Neural crest cell (in vitro differentiated cells): ENCODE measurements at places on chromosomes 1 and 21.

DNA sequence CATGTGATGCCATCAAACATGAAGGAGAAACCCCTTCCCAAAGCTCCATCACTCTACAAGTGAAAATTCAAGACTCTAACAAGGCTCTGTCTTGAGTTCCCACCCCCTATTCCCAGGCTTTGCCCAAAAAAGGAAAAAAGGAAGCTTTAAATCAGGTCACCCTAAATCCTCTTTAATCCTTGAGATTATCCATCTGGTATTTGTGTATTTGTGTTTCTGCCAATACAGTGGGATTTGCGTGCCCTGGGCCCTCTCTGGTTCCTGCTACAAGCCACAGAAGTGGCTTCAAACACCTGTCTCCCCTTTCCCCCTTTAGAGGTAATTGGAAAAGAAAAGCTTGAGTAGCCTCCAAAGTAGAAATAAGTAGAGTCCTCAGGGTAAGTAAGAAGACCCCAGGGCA, 120.4 kb downstream of the EDEM3 start:
- no peak for DNase-seq

- DNase-seq: no peak
Measured at GRCh38 chr1:53461323-53462044, 2.3 kb downstream of the DMRTB1 start.

GRCh38 chr1:27872802-27873551, 633 bp downstream of the THEMIS2 start:
- no peak for DNase-seq

GRCh38 chr1:19643602-19644394, at the start of gene NBL1:
NBL1 (plus strand) TSS chr1:19644311; CDS start chr1:19655031, 10,720 bp downstream.
- no peak for DNase-seq

DNA sequence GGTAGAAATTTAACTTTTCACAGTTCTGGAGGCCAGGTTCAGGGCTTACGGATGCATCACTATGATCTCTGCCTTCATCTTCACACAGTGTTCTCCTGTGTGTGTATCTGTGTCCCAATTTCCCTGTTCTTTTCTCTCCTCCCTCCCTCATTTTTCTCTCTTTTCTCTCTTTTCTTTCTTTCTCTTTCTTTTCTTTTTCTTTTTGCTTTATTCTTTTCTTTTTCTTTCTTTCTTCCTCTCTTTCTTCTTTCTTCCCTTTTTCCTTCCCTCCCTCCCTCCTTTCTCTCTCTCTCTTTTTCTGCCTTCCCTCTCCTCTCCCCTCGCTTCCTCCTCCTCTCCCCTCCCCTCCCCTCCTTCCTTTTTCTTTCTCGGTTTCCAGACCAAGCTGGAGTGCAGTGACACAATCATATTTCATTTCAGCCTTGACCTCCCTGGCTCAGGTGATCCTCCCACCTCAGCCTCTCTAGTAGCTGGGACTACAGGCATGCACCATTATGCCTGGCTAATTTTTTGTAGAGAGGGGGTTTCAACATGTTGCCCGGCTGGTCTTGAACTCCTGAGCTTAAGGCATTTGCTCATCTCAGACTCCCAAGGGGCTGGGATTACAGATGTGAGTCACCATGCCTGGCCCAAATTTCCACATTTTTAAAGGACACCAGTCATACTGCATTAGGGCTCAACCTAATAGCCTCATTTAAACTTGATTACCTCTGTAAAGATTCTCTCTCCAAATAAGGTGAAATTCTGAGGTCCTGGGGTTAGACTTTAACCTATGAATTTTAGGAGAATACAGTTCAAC, 115.9 kb downstream of the HUNK start:
- no peak for DNase-seq

DNA sequence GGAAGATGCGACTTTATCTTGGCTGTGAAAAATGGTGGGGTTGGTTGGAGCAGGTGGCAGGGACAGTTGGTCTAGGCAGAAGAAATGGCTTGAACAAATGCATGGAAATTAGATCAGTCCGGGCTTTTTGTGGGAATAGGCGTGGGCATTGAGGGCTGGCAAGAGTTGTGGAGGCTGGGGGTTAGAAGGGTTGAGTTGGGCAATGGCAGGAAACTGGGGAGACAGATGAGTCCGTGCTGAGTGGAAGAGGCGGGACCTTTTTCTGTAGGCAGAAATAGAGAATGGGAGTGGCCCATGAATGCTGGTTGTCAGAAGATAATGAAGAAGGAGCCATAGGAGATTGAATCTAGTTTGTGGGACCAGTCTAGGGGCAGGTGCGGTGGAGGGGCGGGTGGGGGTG, 6.9 kb downstream of the PDPN start:
- DNase-seq: no peak

DNA sequence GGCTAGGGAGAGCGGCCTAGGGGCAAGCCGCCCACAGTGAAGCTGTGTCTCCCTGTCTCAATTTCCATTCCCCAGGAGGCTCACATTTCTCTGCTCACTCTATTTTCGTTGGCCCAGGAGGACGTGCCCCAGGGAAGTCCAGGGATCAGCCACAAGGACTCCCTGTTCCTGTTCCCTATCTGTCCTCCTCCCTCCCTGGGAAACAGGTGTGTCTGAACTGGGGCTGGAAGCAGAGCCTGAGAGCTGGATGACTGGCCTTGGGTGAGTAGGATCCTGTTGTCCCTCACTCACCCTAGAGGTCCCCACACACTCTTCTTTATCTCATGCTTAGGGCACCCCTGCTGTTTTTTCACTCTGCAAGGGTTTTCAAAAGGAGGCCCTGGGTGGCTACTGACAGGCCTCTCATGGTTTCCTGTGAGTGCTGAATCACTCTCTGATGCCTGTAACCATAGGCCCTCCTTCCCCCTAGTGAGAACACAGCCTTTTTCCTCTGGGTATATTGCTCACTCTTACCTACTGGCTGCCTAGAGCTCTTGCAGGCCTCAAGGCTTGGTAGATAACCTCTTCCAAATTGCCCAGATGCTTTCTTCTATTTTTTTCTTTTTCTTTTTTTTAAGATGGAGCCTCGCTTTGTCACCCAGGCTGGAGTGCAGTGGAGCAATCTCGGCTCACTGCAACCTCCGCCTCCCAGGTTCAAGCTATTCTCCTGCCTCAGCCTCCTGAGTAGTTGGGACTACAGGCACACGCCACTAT, 3.3 kb upstream of the UTP11 start:
- no peak for DNase-seq

DNA sequence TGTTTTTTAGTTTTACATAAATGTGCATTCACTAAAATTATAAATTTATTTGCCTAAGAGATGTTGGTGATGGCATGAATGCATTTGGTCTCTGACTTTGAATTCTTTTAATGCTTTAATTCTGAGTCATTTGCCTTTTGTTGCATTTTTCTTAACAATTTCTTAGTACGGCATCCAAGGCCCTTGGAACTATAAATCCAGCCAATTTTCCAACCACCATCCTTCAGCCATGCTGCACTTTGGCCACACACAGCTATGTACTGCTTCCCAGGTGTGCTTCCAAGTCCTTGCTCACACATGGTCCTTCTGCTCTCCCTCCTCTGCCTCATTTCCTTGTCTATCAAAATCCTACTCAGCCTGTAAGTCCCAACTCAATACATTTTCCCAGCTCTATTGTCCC, 161.0 kb downstream of the DHRS3 start:
- no peak for DNase-seq

- DNase-seq: no peak
Measured at GRCh38 chr1:114023377-114023776, 44.1 kb downstream of the OLFML3 start.

GRCh38 chr1:21816602-21817302, 4.7 kb downstream of the LDLRAD2 start:
- DNase-seq: no peak

GRCh38 chr1:47191940-47192457, 2.2 kb upstream of the PDZK1IP1 start:
- no peak for DNase-seq

GRCh38 chr1:230005040-230005439, 62.0 kb upstream of the GALNT2 start:
- no peak for DNase-seq

DNA sequence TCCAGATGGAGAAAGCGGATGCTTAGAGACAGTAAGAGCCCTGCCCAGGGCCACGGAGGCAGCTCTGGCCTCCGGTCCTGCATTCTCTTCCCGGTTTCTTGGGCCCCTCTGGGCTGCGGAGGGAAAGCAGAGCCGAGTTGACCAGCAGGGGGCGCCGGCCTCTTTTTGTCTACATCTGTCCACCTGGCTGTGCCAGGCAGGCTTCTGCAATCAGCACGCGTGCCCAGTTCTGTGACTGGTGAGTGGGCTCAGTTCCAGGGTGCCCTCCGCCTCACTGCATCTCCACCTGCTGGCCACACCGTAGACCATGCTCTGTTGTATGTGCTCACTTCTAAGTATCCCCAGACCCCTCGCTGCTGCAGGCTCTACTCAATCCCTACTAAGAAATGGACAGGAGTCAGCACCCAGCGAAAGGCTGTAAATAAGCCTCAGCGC, 6.7 kb upstream of the HUNK start:
- DNase-seq: peak; percentile 92
